GM12864 (cell line): ENCODE measurements at places on chromosomes 13 and 19.
A peak's percentile ranks its signal among the peaks of the same experiment; 100 is the strongest.

GRCh38 chr19:4354897-4355296, 11.5 kb downstream of the MPND start:
- no peak for DNase-seq

DNA sequence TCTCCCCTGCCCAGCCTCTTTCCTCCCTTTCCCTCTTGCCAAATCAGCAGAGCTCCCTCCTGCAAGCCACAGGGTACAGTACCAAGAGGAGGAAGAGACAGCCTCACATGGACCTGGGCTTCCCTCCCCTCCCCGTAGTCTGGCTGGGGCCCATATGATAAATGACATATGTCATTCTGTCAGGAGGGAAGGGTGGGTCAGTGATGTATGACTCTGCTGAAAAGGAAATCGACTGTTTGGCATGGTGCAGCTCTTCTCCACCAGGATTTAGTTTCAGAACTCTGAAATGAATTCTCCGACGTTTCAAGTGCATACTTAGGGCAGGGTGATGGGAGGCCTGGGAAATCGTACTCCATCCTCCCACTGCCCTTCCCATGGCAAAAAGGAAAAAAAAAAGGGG, 9.8 kb downstream of the TSHZ3 start:
- no peak for DNase-seq

DNA sequence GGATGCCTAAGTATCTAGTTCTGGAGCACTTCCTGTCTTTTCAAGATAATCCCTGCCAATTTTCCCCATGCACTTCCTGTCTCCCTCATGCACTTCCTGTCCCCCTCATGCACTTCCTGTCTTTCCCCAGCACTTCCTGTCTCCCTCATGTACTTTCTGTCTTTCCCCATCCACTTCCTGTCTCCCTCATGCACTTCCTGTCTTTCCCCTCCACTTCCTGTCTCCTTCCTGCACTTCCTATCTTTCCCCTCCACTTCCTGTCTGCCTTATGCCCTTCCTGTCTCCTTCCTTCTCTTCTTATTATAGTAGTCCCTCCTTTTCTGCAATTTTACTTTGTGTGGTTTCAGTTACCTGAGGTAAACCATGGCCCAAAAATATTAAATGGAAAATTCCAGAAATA, 3.0 kb upstream of the TNNT1 start:
- DNase-seq = no peak

DNA sequence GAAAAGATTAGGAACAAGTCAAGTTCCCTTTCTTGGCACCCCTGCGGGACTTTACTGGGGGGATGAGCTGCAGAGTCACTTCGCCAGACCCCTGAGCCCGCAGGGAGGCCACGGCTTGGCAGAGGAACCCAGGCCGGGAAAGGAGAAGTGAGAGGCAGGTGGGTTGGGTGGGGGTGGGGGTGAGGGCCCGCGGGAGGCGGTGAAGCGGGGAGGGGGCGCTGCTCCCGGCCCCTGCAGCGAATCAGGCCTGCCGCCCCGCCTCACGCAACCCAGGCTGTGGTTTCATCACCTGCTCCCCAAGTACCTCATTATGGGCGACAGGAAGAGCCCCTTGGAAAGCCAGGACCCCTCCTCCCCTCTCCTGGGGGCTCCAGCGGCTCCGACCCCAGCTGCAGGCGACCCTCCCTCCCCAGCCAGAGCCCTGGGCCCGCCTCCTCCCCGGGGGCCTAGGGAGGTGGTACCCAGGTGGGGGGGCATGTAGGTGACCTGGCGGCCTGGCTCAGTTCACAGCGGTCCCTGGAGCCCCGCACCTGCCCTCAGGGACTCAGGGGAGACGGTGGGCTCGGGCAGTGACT, 9.5 kb downstream of the MEF2B start:
- DNase-seq = no peak

DNA sequence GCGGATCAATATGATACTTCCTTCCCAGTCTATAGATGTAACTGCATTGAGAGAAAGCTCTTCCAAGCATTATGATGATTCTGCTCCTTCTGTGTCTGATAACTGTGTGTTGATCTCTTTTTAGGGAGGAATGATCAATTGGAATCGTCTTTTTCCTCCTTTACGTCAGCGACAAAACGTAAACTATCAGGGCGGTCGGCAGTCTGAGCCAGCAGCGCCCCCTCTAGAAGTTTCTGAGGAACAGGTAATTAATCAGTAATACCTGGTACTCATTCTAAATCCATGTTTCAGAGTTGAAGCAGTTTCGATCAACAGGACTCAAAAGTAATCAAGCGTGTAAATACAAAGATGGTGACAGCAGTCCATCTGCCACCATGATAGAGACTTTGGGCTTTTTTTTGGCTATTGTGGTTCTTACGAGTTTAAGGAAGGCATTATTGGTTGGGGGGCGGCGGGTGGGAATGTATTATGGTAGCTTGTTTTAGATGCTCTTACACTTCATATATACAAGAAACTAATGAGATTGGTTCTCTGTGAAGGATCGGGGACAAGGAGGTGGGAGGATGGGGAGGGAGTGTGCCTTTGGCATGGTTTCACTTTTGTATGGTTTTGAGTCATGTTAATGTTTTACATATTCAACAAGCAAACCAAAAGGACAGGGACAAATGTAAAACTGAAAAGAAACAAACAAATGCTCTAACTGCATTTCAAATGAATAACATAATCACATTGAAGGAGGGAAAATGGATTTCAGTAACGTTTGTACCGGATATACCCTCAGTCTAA, 60.7 kb upstream of the GPR183 start:
- DNase-seq = no peak

- DNase-seq = no peak
These were observed 32.3 kb downstream of the ZNF333 start for GRCh38 chr19:14722127-14722526.

GRCh38 chr13:79246578-79246949, 159.5 kb downstream of the RBM26 start:
- DNase-seq = peak; percentile 5

- DNase-seq = no peak
These were observed 128.2 kb downstream of the MZT1 start for GRCh38 chr13:72599178-72599743.

GRCh38 chr13:76968041-76968440, 19.7 kb downstream of the ACOD1 start:
- no peak for DNase-seq

GRCh38 chr13:27053210-27053884, 118.3 kb downstream of the USP12 start:
- DNase-seq = no peak

DNA sequence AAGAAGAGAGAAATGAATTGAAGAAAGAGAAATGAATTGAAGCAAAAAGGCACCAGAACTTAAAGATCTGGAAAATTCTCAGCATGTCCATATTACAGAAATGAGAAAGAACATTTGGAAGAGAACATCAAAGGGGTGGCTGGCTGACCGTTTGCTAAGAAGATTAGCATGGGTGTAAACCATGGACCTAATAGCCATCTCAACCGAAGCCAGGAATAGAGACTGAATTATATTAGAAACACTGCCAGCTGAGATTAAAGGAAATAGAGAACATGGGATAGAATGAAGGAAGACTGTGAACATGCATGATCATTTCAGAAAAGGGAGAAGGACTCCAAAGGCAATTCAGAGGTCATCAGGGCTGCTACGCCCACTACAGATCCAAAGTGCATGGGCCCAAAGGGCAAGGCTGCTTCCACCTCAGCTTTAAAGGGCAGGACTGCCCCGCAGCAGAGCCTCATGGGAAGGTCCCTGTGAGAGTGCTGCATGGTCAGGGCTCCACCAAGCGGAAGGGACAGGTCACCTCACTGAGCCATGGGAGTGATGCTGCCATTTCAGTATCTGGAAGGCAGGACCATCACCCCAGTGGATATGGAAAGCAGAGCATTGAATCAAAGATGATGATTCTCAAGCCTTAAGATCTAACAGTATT, 23.1 kb downstream of the FNDC3A start:
- DNase-seq = no peak

- DNase-seq = no peak
These were observed 70.4 kb downstream of the ARHGAP35 start for GRCh38 chr19:46931202-46931601.

DNA sequence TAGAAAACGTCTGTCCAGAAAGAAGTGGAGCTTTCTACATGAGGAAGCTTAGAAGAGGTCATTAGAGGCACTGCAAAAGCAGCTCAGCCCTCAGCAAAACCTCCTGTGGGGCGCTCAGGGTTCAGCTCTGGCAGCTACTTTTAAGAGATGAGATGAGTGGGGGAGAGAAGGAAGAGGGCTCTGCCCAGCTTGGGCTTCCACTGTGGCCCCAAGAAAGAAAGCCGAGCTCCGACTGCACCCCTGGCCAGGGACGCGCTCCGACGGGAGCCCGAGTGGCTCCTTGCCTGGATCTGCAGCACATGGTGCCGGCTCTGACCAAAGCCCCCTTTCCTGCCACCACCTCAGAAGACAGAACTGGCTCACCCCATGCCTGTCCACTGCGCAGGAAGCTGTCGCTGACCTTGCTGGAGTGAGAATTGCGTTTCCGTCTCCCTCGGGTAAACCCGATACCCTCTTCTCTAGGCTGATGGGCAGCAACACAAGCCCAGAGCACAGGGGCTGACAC, 36.4 kb downstream of the NAXD start:
- DNase-seq = no peak
